ENCODE measurements at places on chromosomes 7 and 10.

- DNase-seq, result no peak
These were observed 35.2 kb upstream of the JCAD start for GRCh38 chr10:30094601-30095000.

DNA sequence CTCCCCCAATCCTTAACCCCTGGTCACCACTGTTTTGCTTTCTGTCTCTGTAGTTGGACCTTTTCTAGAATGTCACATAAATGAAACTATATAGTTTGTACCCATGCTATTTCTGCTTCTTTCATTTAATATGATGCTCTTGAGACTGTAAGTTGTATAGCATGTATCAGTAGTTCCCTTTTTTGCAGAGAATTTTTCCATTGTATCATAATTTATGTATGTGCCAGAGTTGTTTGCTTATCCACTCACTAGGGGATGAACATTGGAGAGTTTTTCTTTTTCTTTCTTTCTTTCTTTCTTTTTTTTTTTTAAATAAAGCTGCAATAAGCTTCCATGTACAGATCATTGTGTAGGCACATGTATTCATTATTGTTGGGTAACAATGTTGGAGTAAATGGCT, 544.8 kb downstream of the CNTNAP2 start:
- DNase-seq, result no peak

GRCh38 chr7:158885624-158886023, 29.3 kb downstream of the DYNC2I1 start:
- no peak for DNase-seq

DNA sequence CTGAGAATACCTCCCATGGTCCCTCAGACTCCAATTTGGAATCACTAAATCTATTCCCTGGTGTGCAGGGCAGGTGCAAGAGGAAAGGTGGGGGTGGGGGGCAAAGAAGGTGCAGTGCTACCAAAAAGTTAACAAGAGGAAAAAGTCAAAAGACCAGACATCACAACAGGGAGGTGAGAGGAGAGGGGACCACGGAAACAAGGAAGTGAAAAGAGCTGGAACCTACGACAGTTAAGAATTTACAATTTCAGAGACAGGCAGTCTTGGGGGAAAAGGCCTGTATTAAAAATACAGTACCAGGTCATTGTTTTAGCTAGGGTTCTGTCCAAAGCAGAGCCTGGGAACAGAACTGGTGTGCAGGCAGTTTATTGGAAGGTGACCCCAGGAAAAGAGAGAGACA, 14.6 kb downstream of the ITGB1 start:
- DNase-seq, result no peak

DNA sequence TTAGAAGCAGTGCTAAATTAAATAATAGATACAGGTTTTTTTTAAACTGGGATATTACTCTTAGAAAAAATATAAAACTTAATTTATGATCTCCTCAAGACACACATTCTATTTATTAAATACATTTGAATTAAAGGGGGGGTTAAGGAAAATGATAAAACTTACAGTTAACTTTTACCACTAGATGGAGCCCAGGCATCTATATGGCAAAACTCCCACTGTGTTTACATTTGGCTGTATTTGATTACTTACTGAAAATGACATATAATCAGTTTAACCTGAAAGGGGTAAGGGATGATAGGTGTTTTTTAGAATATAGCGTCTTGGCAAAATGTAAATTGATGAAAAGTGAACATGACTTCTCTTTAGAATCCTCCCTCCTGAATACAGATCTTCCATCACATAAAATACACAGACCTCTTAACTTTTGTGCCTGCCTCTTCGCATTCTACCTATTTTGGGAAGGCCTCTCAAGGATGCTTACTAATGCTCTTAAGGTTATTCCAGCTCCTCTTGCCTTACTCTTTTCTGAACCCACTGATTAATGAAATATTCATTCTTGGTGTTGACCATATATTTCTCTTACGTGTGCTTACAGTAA, 235.7 kb downstream of the AGMO start:
- DNase-seq, result no peak

GRCh38 chr7:1572111-1572822, 2.4 kb upstream of the PSMG3 start:
- DNase-seq, result no peak

Data from nephron progenitor cell (in vitro differentiated cells).